B cell (primary cell): ENCODE measurements at places on chromosomes 7 and 10. TPM values are rescaled to one million over a fixed set of nuclear protein-coding genes. Genes with fewer than 3 reads are reported as not detected.

The SOSTDC1 gene
- polyA plus RNA-seq = not detected in 2 replicates

The EIF3A gene
- polyA plus RNA-seq = 8.8 and 16.4 TPM in 2 replicates

The ADARB2 gene
- 0.13 and 0.29 TPM in 2 replicates for polyA plus RNA-seq

The SPDYE9 gene
- polyA plus RNA-seq = not detected in 2 replicates
